Activated naive CD8-positive, alpha-beta T cell treated with anti-CD3 and anti-CD28 coated beads, Interleukin-2, amount 10 ng/mL, durations not matched to agents 7 days and 5 days (primary cell): ENCODE measurements at places on chromosomes 11 and 22. TPM values are rescaled to one million over a fixed set of nuclear protein-coding genes. Genes with fewer than 3 reads are reported as not detected.

The KCNJ11 gene
- total RNA-seq = 2.7 TPM

The SMTNL1 gene
- total RNA-seq = not detected

The FGF3 gene
- total RNA-seq = not detected

DNA sequence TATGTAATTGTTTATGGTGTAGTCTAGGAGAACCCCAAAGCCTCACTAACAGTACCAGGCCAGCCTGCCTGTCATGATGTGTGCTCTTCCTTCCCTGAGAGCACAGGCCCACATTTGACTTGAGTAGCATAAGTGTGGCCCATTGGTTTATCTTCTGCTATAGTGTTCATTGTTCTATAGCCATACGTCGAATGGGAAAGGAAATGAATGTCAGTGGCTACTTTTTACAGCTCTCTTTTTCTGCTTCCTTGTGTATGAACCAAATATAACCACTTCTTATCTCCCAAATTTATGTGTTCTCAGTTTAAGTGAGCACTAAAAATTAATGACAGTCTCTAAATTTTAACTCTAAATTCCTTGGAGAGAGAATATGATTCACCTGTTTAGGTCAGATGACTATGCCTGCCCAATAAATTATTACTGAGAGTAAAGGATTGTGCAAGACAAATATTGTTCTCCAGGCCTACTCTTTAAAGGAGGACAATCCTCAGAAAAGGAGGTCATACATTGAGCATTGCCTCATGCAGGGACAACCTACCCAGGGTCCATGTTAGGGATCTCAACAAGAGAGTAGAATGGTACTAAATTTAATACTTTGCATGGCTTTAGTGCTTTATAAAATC is 222.9 kb upstream of the ARHGAP20 start:
- DNase-seq = no peak

DNA sequence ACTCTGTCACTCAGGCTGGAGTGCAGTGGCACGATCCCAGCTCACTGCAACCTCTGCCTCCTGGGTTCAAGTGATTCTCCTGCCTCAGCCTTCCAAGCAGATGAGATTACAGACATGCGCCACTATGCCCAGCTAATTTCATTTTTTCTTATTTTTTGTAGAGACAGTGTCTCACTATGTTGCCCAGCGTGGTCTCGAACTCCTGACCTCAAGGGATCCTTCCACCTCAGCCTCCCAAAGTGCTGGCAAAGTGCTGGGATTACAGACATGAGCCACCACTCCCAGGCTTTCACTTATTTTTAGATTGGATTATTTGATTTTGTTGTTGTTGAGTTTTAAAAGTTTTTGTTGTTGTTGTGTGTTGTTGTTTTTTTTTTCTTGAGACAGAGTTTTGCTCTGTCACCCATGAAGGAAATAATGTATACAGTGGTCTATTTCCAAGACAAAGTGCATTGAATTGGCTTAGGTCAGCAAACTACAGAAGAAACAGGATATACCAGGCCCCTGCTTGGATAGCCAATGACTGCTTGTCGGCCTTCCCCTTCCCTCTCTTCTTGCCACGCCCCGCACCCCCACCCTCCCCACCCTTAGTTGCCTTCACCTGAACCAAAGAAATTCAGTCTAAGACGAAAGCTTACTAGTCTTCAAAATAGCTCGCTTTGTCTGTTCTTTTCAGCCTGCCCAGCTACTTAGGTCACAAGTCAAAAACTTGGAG is 91.8 kb upstream of the CLDN5 start:
- DNase-seq = no peak

GRCh38 chr22:25067851-25068421 is 115.4 kb downstream of the KIAA1671 start:
- peak; percentile 82 for DNase-seq

DNA sequence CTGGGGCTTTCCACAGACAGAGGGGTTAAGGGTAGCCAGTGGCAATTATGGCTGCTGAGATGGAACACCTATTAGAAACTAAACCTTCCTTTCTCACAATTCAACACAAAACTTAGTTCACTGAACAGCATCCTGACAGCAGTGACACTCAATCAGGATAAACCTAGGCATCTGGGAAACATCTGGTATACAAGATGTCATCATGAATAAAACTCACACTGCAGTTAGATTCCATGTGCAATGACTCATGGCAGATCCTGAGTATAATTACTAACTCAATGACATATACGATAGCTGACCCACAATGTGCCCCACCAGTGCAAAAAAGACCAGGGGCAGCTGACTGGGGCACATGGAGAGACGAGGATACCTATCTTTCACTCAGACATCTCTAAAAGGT is 17.7 kb downstream of the RBFOX2 start:
- DNase-seq = no peak

DNA sequence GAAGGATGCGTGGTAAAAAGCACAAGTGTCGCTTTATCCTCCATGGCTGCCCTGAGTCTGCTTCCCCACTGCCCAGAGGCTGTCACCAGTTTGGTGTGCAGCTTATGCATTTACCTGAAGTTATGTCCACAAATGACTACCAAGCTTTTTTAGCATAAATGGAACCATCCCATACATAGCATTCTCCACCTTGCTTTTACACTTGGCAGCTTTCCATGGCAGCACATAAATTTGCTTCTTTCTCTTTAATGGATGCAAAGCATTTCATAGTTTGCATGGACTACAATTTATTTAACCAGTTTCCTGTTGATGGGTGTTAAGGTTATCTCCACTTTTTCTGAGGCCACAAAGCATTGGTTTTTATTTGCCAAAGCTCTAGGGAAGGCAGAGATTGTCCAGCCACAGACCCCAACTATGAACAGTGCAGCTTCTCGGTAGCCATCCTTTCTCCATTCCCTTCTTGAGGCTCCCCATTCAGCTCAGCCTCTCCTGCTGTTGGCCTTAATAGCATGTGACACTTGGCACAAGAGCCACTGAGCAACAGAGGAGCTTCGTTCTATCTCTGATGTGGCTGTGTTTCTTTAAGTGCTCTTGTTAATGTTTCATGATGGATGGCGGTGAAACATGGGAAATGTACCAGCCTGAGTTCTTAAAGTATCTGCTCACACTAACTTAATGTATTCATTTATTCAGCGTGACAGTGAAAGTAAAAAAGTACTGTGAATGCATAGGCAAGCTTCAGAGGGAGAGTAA is 59.8 kb upstream of the NAV2 start:
- DNase-seq = no peak
